ENCODE measurements at places on chromosomes 6 and 20. TPM values are rescaled to one million over a fixed set of nuclear protein-coding genes. Genes with fewer than 3 reads are reported as not detected.
A peak's percentile ranks its signal among the peaks of the same experiment; 100 is the strongest.

GRCh38 chr6:138795809-138796603, at the start of gene ECT2L:
Gene ECT2L, plus strand, starts transcription at chr6:138796087. Its CDS starts 17,188 bp downstream, at chr6:138813275.
- DNase-seq = peak; percentile 83

The HLA-DRA gene
- 274 TPM for total RNA-seq

- DNase-seq = no peak
These were observed 234.5 kb upstream of the THEMIS start for GRCh38 chr6:128135325-128135724.

The FAM83C gene
- not detected for total RNA-seq

DNA sequence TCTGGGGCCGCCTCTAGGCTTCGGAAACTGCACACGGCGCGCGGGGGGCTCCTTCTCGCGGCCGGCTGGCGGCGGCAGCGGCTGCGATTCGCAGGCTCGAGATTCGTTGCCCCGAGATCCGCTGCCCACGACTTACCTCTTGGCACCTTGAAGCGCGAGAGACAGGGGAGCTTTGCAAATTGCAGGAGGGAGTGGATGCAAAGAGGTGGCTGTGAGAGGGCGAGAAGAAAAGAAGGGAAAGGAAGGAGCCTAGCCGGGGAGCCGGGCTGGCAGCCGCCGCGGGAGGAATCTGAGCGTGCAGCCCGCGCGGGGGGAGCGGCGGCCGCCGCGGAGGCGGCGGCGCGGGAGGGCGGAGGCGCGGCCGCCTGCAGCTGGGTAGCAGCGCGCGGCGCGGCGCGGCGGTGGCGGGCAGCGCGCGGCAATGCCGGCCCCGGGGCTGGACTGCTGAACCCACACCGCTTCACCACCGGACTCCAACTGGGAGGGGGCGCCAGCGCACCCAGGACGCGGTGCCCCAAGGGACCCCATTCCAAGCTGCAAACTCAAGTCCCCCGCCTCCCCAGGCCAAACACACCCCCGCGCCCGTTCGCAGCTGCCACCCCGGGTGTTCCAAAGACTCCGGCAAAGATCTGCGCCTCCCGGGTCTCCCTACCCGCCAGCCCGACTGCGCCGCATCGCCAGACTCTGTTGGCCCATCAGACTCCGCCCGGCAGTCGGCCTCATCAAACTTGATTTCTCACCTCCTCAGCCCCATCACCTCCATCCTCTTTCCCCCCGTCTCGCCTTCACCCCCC, 44.2 kb upstream of the SUPT3H start:
- peak; percentile 83 for DNase-seq

DNA sequence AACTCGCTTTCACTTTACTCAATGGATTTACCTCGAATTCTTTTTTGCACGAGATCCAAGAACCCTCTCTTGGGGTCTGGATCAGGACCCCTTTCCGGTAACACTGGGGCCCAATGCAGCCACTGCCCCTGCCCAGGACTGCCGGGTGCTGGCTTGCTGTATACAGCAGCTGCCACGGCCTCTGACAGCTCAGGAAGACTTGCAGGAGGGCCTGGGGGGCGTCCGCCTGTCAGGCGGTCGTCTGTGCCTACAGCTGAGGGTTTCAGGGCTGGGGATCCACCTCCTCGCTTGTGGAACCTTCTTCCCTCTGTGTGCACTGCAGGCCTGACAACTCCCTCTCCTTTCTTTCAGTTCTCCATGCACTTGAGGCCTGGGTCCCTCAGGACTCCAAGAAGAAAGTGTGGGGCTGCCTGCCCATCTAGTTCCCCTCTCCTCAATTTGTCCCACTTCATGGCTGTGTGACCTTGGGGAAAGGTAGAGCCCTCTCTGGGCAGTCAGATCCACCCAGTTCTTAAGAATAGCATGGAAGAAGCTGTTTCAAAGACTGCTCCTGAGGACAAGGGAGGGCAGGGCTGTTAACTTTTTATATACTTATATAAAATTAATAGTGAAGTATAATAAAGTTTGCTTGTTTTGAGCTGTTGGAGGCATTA, 75.0 kb upstream of the LGSN start:
- DNase-seq = no peak

GRCh38 chr6:126133984-126134383, 147.6 kb downstream of the TRMT11 start:
- DNase-seq = no peak

DNA sequence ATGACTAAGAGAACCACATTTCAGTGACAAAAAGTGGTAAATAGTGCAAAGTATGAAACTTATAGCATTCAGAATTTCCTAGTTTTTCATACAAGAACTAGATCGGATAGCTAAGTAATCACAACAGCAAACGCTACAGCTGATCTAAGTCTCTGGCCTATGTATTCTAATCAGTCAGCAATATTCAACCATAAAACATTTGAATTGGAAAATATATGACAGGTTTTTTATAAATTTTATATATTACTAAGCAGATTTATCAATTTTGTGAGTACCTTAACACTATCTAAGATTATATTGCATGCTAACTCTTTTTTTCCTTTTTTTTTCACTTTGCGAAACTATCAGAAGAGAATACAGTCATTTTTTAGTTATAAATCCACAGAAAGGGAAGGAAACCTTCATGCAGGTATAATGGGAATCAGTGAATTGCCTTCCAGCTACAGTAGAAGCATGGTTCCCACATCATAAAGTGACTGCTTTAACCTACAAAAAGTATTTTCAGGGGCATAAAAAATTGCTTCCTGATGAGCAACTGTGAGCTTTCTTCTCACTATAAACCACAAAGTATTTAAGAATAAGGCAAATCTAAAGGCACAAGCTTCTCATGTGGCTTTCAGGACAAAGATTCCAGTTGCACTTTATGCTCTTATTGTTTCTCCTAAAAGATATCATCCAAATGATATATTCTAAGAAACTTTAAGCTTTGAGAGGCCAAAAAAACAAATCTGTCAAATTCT, 74.0 kb upstream of the GJE1 start:
- no peak for DNase-seq

- DNase-seq = no peak
These were observed 1.5 kb upstream of the RREB1 start for GRCh38 chr6:7106215-7106751.

DNA sequence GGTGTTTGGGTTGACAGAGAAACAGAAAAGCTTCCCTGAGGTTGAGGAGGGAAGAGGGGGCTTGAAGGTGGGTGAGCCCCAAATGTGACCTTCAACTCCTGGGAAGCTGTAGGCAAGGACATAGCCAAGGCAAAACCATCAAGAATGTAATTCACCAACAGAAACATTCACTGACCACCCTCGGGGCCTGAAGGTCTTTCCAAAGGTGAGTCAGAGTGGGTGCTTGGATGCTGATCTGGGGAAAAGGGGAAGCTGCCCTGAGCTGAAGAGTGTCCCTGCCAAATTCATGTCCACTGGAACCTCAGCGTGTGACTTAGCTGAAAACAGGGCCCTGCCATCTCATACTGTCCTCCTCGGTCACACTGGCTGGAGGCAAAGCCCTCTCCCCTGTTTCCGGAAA, 234.2 kb upstream of the SULF2 start:
- DNase-seq = no peak

The UNC93A gene
- not detected for total RNA-seq

DNA sequence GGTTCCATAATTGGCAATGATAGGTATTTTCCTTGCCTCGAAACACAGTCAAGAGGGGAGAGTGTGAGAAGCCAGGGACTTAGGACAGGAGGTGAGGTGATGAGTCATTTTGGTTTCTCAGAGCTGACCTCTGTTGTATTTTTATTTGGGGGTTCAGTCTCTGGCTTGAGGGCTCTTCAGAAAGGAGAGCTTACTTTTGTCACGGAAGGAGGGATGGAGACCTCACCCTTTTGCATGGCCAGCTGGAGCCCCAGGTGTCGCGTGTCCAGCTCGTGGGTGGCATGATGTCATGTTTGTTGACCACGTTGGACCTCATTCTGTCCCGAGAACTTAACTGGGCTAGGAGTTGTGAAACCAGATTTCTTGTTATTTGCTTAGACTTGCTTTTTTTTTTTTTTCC, 293.9 kb downstream of the QKI start:
- DNase-seq = no peak

DNA sequence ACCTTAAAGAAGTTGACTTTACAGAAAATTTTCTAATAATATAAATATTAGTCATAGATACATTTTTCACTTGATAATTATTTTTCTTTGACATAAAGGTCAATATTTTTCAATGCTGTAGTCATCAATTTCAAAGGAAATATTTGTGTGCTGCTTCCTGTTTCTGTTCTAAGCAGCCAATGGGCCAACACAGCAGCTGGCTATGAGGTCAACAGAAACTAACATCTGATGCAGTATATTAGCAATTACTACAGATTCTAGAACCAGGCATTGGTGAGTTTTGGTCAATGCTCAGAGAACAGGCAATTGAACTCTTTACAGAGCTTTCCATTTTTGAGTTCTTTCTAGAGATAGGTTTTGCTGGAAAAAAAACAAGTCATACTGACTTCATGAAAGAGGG, 669.6 kb upstream of the NRSN1 start:
- no peak for DNase-seq

The LRRN4 gene
- total RNA-seq = 0.36 TPM

- DNase-seq = no peak
These were observed 31.7 kb upstream of the GNRH2 start for GRCh38 chr20:3011752-3012151.

GRCh38 chr20:4056880-4057279, 41.5 kb upstream of the RNF24 start:
- no peak for DNase-seq

DNA sequence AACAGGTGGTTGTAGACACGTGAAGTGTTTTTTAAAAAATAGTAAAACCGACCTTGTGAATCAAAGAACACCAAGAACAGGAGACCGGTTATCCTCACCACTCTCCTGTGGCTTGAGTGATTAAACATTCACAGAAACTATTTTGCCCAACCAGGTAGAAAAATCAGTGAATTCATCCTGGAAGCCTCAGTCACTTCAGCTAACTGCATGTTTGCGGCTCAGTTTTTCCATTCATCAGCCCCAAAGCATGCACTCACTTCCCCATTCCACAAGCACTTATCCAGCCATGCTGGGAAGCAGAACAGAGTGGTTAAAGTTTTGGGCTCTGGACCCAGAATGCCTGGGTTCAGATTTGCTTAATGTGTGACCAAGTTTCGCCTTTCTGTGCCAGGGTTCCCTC, 2.4 kb downstream of the LRRN4 start:
- DNase-seq = no peak

DNA sequence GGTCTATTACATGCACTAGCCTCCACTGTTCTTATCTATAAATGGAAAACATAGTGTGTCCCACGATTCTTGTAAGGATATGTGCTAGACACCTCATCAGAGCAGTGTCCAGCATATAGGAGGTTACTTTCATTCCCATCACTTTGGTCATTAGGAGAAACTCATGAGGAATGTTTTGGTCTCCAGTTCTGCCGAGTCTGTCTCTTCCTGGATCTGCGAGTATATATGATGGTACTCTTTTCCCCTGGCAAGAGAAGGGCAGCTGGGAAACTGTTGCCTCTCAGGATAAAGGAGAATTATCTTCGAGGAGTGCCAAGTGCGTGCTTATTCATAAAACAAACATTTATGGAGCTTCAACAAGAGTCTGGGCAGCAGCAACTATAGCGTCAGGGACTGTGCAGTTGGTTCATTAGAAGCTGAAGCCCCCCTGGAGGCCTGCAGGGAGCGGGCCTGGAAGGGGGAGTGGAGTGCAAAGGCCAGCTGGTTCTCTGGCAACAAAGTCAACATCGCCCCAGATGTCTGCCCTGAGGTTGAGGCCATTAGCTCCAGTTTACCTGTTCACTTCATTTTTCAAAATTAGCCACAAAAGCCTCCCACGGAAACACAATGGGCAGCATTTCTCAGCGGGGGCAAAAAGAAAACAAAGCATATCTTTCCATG, 811.9 kb downstream of the MAFB start:
- no peak for DNase-seq

- no peak for DNase-seq
These were observed 83.8 kb downstream of the GCLC start for GRCh38 chr6:53461041-53461656.

The EDN1 gene
- 3.4 TPM for total RNA-seq

DNA sequence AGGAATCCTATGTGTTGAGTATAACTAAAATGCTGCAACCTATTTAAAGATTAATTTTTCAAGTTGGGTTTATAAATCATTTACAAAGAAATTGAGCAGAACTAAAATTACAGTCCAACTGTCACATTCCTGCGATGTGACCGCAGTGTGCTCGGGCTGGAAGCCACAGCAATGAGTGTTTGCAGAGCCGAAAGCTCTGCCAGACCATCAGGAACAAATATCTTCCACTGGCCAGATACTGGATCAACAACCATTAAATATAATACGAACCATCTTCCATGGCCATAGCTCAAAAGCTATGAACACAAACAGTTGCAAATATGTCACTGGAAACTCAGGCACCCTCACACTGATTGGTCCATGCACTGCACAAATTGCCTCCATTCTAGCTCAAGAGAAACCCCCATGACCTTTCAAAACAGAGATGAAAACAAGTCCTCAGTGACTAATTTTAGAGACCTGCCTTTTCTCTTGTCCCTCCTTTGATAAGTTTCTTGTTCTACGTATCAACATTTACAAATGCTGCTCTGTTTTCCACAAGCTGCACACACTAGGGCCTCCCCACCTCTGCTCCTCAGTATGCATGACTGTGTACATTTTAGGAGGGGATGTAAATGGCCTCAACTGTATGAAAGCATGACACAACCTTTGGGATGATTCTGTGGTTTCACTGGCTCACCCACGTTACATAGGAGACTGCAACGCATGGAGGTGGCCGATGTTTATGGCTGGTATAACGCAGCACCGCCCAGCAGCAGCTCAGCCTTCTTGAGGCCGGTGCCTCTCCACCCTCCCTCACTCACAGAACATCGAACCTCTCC, 171.7 kb downstream of the WDR27 start:
- peak; percentile 76 for DNase-seq

DNA sequence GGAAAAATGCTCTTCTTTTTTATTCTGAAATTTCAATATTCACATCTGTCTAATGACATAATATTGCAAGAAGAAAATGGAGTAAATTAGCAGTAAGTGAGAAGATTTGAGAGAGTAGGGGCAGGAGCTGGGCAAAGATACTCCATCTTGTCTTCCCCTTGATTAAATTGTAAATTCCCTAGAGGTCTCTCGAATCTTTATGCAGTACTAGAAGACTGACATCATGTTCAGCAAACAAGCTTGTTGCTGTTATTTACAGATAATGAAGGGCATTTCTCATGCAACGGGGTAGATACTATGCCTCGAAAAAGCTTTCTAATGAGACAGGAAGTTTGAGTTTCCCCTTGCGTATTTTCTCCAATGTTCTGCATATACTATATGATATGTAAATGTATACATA, 306.9 kb upstream of the PTCHD4 start:
- no peak for DNase-seq

DNA sequence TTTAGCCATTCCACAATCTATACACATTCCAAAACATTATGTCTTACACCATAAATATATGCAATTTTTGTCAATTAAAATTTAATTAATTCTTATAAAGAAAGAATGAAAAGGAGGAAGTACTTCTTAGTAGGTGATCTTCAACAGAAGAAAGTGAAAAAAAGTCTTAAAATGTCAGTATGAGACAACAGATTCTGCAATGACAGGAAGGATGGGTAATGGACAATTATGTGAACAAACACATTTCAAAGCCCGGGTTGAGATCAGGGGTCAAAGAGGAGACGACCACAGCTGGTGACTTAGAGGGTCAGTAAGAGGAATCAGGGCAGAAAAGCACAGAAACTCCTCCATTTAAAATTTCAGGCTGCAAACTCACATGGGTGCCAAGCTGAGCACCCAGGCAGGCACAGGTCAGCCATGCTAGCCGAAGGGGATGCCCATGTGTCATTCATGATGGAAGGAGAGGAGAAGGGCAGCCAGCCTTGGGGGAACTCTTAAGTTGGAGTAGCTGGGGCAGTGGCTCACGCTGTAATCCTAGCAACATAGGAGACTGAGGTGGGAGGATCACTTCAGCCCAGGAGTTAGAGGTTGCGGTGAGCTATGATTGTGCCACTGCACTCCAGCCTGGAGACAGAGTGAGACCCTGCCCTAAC, 11.0 kb downstream of the VSX1 start:
- no peak for DNase-seq
